ENCODE measurements at places on chromosomes 4 and X.

- DNase-seq = no peak
Measured at GRCh38 chrX:18607966-18608365, 63.9 kb downstream of the RS1 start.

DNA sequence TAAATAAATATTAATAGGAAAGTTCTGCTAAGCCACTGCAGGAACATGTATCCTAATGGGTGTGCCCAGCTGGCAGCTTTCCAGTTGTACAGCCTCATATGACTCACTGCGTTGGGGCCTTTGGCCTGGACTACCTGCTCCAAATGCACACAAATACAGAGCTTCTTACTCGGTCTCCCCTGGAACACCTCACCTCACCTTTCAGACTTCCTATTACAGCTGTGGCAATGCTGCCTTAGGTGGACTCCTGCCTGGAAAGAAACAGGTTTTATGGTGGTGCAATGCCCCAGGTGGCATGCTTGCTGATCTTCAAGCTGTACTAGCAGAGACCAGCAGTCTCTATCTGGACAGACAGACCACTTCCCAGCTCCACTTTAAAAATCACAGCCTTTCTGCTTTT lies 85.7 kb upstream of the EXOC1L start:
- peak; percentile 70 for DNase-seq

- peak; percentile 0 for DNase-seq
Measured at GRCh38 chrX:144849141-144849540, 398.2 kb upstream of the SPANXN1 start.

DNA sequence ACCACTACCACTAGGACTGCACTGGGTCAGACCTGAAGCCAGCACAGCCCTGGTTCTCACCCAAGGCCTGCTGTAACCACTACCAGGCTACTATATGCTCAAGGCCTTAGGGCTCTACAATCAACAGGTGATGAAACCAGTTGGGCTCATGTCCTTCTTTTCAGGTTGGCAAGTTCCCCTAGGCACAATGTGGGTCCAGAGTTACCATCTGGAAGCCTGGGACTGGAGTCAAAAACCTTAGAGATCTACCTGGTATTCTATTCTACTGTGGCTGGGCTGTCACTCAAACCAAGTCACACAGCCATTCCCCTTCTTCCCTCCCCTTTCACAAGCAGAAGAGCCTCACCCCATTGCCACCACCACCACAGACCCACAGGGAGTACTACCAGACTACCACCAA lies 175.6 kb downstream of the RELL1 start:
- no peak for DNase-seq

DNA sequence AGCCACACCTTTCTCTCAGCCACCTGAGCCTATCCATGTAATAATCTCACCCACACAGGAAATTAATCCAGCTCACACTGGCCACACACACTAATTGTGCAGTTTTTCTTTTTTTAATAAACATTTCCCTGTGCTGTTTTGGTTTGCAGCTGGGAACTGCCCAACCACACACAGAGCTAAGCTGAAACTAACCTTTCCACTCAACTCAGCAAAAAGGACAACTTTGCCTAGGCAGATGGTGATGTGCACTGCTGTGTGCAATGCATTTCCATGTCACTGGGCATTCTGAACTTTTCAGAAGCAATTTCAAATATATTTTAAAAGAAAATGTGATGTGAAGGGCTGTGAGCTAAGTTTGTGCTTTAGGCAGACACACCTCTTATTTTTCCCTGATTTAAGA lies 70.0 kb upstream of the TLL1 start:
- DNase-seq = no peak

- no peak for DNase-seq
Measured at GRCh38 chrX:40168480-40169011, 70.8 kb upstream of the BCOR start.

DNA sequence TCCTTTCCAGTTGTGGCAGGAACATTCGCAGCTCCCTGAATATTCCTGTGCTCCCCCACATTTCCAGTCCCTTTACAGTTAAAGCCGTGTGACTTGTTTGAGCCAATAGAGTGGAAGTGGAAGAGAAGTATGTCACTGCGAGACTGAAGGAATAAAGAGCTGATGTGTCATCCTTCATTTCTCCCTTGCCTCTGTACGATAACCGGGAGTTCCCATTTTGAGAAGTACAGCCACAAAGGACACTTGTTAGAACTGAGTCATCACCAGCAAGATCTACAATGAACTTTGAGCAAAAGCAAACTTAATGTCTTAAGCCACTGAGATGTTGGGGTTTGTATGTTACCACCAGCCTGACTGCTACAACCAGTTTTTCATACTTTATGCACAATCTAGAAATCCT lies 92.3 kb downstream of the SPRY1 start:
- peak; percentile 72 for DNase-seq

GRCh38 chrX:54695816-54696487 lies 102.1 kb downstream of the ITIH6 start:
- peak; percentile 14 for DNase-seq

DNA sequence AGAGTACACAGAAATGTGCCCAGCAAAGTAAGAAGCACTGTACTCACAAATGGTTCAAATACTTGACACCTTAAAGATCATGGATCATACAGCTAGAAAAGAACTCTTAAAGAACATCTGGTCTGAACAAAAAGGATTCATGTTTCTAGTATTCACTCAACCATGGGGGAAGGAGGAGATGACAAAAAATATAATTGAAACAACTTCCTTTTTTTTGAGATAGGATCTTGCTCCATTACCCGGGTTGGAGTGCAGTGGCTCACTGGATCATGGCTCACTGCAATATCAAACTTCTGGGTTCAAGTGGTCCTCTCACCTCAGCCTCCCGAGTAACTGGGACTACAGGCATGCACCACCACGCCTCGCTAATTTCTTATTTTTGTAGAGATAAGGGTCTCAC lies 6.0 kb downstream of the DHX15 start:
- DNase-seq = no peak

DNA sequence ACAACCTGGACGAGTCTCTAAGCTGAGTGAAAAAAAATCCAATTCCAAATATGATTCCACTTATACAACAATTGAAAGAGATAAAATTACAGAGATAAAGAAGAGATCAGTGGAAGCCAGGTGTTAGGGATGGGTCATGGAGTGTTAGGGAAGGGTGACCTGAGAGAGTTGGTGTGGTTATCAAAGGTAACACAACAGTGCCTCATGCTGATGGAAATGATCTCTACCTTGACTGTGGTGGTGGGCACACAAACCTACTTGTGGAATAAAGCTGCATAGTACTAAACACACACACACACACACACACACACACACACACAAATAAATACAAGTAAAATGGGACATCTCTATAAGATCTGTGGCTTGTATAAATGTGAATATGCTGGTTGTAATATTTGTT lies 26.0 kb downstream of the BEND2 start:
- no peak for DNase-seq

DNA sequence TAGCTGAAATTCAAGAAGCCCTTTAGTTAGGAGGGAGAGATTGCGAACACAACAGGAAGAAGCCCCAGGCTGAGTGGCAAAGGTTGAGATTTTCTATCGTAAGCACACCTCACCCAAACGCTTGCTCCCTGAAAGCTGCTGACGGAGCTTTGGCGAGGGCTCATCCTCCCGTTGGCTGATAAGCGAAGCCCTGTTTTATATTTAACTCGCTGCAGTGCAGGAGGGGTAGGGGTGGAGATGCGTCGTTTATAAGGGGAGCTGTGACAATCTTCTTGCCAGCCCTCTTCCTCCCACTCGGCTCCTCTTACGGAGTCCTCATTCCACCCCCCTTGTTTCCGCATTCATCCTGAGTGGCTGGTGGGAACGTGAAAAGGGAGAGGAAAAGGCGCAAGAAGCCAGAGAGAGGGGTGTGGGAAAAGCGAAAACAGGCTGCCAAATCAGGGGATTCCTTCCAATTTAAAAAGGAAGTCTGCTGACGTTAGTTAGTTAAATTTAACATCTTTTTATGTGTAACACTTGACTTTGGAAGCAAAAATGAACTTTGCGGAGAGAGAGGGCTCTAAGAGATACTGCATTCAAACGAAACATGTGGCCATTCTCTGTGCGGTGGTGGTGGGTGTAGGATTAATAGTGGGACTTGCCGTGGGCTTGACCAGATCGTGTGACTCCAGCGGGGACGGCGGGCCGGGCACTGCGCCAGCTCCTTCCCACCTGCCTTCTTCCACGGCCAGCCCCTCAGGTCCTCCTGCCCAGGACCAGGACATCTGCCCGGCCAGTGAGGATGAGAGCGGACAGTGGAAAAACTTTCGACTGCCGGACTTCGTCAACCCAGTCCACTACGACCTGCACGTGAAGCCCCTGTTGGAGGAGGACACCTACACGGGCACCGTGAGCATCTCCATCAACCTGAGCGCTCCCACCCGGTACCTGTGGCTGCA lies at the start of gene ENPEP:
ENPEP (plus strand) TSS at position 275 of the 938 bp plus-strand sequence; CDS start at position 535, 260 bp downstream.
- peak; percentile 17 for DNase-seq

GRCh38 chr4:65656008-65656407 lies 14.3 kb downstream of the EPHA5 start:
- DNase-seq = peak; percentile 43

GRCh38 chr4:104447294-104447693 lies 47.4 kb downstream of the CXXC4 start:
- DNase-seq = no peak

DNA sequence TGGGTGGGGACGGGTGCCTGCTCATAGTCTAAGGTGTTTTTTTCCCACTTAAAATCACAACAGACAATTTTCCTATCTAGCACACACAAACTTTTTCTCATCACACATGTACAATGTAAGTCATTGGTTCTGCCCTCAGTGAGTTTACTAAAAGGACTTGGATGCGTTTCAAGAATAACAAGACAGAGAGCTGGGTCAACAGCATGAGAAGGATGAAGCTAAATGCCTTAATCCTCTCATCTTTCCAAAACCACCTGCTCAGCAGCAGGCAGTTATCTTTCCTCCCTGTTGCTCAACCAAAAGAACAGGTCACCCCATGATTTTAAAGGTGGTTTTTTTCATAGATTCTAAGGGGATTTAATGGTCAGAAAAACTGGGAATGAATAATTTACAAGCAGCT lies 40.1 kb downstream of the OFD1 start:
- DNase-seq = no peak

DNA sequence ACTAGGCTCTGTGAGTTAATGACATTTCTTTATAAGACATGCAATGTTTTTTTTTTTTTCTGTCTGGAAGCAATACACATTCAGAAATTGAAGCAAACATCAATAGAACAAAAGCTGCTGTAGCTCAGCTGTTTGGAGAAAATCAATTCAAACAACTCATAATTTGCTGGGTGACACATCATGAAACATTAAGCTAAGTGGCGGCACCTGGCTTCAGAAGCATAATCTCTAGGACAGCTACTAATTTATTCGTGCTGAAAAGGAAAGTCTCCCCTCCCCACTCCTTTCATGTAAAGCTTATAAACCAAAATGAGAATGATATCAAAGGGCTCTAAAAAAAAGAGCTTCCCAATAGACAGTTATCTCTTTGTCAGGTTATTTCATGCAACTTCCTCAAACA lies 73.9 kb downstream of the LUZP4 start:
- peak; percentile 27 for DNase-seq

DNA sequence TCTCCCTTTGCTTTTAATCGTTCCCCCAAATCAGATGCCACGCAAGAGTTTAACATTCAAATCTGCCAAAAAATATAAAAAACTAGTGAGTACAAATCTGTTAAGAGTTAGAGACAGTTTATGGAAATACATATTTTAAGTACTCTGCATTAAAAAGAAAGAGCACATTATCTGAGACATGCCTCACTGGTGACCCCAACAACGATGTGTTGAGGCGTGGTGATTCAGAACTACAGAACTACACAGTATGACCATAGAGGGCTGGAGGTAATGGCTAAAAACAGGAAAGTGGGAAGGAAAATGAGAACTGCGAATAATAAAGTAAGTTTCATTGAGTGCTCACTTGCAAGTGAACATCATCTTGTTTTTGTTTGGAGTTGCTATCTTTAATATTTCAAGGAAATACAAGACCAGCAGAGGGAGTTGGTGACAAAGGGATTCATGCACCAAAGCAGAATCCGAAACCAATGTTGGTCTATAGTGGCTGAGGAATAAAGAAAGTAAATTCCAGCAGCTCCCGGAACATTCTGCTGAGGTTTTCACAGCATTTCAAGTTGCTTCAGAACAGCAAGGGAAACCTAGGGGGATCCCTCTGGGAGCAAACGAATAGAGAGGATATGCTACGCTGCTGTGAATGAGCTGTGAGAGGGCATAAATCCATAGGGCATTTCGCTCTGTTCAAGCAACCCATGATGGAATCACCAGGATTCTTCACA lies 92.2 kb downstream of the DCHS2 start:
- DNase-seq = peak; percentile 39

DNA sequence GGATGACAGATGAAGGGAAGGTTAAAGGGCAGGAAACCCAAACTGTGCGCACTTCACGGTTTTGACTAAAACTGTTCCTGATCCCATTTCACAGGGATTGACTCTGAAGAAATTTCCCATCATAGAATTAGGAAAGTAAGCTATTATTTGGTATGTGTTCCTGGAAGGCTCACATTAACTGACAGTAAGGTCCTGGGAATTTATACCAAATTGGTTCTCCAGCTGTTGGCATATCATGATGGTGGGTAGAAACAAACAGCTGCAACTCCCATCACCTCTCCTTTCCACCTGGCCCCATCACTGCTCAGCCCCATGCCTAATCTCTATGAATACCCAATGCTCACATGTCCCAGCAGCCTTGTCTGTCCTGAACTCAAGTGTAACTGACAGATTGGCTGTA lies 121.2 kb downstream of the GPC3 start:
- no peak for DNase-seq

DNA sequence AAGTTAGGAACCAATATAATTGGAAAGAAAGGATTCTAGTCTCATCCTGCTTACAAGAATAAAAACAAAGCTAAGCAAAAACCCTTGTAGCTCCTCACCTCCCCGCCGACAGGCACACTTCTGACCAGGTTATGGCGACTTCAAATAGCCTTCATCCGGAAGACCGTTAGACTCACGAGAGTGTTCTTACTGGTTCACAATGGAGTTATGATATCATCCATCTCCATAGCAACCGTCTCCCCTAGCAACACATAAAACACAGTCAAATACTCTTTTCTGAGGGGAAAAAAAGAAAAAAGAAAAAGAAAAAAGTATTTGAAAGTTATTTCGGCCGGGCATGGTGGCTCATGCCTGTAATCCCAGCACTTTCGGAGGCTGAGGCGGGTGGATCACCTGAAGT lies at the start of gene IL13RA2:
IL13RA2 (minus strand) TSS at position 162 of the 400 bp plus-strand sequence. CDS start 347 bp downstream, outside the sequence.
- peak; percentile 94 for DNase-seq

DNA sequence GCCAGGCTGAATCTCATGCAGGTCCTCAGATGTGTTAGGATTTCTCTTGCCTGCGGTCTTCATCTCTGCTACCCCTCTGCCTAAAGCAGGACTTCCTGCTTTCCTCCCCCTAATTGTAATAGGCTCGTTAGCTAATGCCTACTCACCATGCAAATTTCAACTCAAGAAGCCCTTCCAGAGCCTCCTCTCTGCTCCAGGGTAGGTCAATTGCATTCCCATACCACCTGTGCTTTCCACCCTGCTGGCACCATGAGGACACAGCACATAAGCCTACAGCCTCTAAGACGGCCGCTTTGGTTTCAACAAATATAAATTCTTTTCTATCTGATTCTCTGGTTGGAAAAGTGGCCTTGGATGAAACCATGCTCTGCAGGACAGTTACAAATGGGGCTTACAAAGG lies 93.9 kb downstream of the QDPR start:
- no peak for DNase-seq

Measured in M059J (cell line).